ENCODE measurements at places on chromosomes 1 and 21.

DNA sequence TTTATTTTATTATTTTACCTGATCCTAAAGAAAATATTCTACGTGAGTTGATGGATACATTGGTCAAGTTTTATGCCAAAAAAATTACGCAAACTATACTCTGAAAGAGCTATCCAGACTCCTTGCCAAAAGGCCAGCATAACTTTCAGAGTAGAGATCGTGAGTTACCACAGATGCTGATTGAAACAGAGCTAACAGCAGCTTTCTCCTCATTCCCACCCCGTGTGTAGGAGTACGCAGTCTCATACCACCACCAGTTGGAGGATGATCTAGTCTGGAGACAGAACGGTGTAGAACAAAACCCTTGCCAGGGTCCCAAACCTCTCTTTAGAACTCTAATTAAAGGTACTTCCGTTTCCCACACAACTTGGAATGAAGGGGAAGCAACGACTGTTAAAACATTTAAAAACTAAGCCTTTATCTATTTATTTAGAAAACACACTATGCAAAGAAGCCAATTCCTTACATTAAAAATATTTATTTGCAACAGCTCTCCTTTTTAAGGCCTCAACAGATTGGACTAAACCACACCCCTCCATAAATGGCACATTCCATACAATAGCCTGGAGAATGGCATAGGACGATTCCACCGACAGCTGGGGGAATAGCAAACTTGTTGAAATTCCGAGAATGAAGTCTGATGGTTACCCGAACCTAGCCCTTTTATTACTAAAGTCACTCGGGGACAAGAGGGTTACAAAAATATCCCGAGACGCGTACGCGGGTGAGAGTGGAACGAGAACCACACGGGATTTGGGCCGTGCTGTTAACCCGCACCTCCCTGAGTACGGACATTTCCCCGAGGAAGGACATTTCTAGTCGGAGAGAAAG is 1.4 kb downstream of the NUCKS1 start:
- peak; percentile 16 for DNase-seq

- DNase-seq: no peak
These were observed 954 bp downstream of the RSBN1 start for GRCh38 chr1:113811156-113811887.

DNA sequence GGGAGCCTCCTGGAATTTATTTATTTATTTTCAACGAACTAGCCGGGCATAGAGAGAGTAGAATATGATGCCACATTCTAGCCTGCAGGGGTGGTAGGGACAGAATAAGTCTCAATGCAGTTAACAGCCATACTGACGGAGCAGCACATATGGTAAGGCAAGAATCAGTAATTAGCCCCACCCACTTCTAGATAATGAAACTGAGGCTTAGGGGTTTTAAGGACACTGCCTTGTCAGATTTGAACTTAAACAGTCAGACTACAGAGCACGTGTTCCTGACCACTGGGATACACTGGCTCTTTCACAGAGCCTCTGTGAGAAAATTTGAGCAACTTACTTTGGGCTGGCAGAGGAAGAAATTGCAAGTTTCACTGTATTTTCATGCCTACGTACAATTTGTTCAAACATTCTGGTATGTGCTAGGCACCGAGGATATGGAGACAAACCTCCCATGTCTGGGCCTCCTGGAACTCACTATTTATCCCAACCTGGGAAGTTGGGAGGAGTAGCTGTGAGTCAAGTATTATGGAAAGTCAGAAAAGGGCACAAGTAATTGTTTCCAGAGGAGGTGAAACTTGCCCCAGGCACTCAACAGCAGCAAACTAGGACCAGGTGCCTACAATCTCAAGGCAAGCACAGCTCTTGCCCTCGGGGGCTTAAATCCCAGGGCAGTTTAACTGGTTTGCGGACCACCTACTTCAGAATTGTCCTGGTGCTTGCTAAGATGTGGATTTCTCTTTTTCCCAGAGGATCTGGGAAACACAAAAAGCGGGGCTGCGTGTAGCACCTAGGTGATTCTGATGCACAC is 1.6 kb upstream of the CLIC4 start:
- DNase-seq: no peak

DNA sequence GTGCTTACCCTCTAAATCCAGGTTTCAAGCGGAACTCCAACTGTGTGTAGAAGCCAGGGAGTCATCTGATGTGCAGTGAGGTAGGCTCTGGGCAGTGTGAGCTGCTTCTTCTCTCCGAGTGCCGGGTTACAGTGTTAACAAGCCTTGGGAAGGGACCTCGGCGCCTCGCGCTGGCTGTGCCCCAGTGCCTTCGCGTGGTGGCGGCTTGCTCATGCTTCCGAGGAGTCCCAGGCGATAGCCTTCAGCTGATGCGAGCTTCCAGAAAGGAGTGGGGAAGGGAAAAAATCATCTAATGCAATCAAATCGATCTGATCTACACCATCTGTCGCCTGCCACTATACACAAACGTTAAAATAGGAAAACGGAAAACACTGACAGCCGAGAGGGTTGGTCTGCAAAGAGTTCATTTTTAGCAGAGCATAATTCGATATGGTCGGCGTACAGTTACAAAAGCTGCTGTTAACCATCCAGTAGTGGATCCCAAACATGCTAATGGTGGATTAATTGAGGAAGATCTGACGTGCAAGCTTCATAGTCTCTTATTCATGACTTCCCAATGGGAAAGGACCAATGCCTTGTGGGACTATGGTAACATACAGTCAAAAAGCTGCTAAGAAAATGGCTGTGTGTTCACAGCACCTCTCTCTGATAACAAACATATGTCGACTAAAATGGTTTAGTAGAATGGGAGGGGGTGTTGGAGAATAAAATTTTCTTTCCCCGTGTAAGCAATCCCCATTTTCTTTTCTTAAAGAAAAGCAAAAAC is 128.7 kb upstream of the DPYD start:
- no peak for DNase-seq

- DNase-seq: no peak
These were observed 5.6 kb downstream of the SH3BGRL3 start for GRCh38 chr1:26285366-26286063.

DNA sequence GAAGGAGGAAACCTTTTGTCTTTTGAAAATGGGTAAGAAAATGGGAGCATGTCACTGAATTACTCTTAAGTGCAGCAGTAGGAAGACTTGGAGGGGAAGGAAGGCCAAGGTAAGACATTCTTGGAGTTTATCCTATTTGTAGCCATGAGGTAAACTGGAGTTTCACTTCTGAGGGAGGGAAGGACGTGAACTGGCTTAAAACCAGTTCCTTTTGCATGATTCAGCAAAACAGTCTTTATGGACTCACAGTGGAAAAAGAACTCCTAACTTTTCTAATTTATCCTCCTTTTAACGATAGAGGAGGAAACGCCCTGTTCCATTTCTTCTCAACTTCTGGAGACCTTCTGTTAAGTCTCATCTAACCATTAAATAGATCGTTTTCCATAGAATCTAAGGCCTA is 2.5 kb downstream of the PRDX6 start:
- no peak for DNase-seq

GRCh38 chr1:109876617-109877316 is 33.9 kb upstream of the CSF1 start:
- peak; percentile 61 for DNase-seq

- DNase-seq: no peak
These were observed 169.8 kb upstream of the DUSP10 start for GRCh38 chr1:221911714-221912113.

All from RCC 7860 (cell line).